ENCODE measurements at places on chromosomes 12 and 14.

DNA sequence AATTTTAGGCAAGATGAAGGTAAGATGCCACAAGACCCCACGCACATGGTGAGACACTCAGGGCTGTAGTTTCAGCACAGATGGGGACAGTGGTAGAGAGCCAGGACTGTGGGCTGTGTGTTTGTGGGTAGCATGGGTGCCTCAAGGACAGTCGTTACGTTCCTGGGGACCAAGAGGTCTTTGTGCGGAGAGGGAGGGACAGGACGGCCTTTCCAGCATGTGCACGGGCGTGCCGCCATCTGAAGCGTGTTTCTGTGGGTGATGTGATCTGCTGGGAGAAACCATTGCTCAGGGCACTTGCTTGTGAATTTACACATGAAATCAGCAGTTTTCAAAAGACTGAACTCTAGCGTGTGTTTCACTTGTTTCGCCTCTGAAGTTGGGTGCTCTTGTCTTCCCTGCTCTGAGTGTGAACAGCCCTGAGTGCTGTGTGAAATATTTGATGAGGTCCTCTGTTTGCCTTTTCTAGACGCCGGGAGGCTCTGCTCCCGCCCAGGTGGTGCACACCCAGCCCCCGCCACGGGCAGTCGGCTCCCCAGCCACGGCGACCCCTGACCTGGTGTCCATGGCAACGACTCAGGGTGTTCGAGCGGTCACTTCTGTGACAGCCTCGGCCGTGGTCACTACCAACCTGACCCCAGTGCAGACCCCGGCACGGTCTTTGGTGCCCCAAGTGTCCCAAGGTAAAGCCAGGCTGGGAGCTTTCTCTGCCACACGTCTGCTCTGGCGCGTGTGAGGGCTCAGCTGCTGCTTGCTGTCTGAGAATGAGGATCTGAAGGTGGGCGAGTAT is 82.3 kb downstream of the DDX51 start:
- no peak for DNase-seq

- DNase-seq, result no peak
These were observed 22.6 kb upstream of the SLC10A1 start for GRCh38 chr14:69819607-69820006.

DNA sequence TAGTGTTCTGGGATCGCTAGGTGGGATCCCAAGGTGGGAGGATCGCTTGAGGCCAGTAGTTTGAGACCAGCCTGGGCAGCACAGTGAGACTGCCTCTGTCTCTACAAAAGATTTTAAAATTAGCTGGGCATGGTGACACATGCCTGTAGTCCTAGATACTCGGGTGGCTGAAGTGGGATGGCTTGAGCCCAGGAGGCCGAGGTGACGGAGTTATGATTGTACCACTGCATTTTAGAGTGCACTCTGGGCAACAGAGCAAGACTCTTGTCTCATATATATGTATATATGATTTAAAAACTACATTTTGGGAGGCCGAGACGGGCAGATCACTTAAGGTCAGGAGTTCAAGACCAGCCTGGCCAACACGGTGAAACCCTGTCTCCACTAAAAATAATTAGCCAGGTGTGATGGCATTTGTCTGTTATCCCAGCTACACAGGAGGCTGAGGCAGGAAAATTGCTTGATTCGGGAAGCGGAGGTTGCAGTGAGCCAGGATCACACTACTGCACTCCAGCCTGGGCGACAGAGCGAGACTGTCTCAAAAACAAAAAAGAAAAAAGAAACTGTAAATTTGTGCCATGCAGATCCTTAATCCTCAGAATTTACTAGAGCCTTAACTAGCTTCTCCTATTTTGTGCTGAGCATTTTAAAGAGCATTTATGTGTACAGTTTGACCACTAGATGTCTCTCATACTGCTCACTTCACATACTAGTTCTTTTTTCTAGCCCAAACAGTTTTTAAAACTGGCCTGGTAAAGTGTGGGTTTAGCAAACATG is 114.8 kb downstream of the MON2 start:
- DNase-seq, result peak; percentile 75

DNA sequence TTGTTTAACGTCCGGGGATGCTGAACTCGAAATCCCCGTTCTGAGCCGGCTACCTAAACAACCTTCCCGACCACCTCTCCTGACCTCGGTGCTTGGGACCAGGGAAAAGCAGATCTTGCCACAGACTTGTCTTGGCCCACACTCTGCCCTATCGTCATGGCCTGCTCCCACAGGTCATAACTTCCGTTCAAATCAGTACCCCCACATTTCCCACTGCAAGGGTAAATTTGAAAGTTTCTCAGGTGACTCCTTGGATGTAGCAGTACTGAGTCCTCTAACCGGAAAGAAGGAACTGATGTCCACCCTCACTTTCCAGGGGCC is 612 bp upstream of the RBM23 start:
- no peak for DNase-seq

- DNase-seq, result no peak
These were observed 30.3 kb upstream of the ADIPOR2 start for GRCh38 chr12:1660304-1661187.

DNA sequence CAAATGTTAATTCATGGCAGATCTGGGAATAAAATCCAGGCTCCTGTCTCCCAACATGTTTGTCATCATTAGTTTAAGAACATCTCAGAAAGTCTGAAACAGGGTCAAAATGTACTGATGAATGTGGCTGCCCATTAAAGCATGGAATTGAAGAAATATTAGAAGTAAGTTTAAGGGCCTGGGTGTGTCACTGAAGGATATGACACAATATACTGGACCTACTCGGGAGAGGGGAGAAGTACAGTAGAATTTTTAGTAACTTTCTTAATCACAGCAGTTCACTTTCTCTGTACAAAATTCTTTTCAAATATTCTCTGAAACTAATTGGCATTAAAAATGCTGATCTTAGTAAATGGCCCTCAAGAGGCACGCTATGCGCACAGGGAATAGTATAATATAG is 185.5 kb downstream of the ETV6 start:
- DNase-seq, result no peak

DNA sequence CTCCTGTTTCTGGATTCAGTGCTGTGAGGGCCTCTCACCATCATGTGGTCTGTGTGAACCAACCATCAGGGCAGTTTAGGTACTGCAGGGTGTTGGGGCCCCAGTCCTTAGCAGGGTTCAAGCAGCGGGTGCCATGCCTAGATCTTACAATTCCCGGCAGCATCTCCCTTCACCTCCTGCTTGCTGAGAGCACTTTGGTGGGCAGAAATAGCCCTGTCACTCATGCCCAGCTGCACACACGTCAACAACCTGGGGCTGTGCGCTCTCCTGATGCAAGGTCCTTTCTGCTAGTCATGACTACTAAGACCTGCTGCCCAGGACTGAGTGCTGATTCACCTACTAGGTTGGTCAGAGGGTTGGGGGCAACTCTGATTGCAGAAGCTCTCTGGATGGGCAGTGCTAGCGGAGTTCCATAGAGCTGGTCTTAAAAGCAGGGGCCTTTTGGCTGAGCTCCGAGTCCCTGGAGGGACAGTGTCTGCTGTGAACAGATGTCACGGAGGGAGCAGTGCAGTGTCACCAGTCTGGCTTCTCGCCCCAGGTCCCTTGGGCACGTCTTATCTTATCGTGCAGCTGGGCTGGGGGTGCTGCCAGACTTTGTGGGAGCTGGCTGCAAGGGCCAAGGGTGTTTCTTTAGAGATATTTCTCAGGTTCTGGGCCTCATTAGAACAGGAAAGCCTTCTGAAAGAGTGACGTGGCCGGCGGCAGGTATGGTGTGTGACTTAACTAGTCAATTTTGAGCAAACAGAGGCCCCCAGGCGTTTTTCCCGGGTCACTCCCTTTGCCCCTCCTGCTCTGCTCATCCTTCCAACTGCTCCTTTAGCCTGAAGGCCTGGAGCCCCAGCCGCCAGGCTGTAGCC is 71.8 kb downstream of the NINJ2 start:
- DNase-seq, result no peak

GRCh38 chr14:54683882-54684794 is 117.2 kb downstream of the SAMD4A start:
- DNase-seq, result no peak

DNA sequence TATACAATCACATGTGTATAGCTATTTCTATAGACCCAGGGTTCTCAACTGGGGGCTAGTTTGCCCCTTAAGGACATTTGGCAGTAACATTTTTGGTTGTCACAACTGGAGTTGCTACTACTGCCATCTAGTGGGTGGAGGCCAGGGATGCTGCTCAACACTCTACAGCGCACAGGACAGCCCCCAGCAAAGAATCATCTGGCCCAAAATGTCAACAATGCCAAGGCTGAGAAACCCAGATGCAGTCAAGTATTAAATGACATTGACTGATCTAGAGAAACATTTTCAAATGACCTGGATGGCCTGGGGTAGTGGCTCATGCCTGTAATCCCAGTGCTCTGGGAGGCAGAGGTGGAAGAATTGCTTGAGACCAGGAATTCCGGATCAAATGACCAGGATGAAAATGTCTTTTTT is 5.8 kb downstream of the WSB2 start:
- DNase-seq, result peak; percentile 32

DNA sequence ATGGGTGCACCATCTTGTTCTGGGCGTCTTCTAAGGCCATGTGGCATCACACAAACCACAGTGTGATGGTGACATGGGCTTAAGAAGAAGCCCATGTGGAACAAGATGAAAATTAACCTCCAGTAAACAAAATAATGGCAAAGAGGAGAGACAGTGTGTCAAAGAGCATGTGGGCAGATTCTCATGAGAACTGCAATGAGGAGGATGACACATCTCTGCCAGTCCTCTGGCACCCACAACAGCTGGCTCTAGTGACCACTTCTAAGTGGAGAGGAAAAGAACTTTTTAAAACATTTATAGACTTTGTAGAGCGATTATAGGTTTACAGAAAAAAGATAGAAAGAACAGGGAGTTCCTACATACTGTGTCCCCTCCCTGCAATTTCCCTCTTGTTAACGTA is 401.4 kb downstream of the ATP23 start:
- DNase-seq, result no peak

Measured in Ammon's horn (tissue), 1 donor.